Stimulated activated CD8-positive, alpha-beta memory T cell treated with anti-CD3 and anti-CD28 coated beads, Interleukin-4, amount 100 ng/mL, for 1 hour (primary cell): ENCODE measurements at places on chromosomes 4 and X.

DNA sequence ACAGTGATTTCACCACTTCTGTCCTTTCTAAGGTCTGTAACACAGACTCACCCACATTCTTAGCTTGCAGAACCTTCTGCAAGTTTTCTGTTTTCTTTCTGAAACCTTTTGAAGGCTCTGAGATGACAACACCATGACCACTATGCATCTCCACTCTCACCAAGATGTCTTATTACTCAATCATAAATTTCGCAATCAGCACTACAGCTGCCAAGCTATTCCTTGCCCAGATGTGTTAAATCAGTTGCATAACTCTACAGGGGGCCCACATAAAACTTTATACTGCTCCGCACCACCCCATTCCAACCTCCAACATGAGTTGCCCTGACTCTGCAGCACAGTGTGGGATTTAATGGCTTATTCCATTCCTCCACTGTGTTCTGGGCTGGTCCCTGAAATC, 229.9 kb downstream of the COL25A1 start:
- DNase-seq = no peak

GRCh38 chrX:42694260-42694815, 83.6 kb downstream of the PPP1R2C start:
- no peak for DNase-seq

DNA sequence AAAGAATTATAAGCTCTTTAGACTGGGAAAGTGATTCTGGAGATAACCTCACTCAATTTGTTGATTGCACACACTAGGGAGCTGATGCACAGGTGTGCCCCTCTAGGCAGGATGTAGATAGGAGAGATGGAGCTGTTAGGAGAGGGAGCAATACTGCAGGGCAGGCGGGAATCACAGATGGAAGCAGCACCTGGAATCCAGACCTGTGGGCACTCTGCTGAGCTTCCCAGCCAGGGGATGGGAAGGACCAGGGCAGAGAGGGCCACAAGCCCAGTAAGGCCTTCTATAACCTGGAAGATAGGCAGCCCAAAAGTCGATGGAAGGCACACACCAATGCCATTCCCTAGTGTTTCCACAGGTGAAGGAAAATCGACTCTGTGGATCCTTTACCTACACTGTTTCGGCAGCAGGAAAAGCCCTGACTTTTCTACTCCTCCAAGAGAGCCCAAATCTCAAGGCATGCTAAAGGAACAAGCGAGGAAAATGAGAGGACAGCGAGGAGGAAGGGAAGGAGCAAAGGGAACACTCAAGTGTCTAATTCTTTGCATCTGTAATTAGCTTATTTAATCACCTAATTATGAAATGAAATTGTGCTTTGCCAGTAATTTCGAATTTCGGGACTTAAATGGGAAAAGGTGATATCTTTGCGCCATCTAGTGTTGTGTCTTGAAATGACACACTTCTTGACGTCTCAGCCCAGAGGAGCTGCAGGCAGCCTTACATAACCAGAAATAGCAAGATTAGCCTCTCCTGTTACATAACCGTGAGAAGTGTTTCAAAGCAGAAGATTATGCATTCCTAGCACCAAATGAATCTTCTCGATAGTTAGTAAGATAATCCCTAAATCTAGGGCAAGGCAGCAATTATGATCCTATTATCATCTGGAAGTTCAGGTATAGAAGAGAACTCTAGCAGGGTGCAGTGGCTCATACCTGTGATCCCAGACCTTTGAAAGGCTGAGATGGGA, 31.0 kb upstream of the TLR3 start:
- DNase-seq = no peak

- DNase-seq = no peak
Observed at GRCh38 chr4:143199503-143199902, 14.8 kb downstream of the USP38 start.

DNA sequence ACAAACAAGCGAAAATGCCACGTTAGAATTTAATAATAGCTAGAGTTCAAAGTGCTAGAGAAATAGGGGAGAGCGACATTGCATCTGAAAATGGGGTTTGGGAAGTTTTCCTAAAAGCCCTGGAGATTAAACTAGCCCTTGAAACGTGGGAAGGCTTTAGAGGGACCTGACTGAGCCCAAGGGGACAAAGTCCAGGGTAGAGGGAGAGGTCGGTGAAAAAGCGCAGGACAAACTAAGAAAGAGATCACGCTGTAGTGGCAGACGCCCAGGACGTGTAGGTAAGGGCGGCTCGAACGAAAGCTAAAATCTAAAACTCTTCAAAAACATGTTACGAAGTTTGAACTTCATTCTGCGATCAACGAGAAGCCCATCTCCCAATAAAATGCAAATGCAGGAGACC, 1.1 kb upstream of the ATP11C start:
- DNase-seq = no peak

DNA sequence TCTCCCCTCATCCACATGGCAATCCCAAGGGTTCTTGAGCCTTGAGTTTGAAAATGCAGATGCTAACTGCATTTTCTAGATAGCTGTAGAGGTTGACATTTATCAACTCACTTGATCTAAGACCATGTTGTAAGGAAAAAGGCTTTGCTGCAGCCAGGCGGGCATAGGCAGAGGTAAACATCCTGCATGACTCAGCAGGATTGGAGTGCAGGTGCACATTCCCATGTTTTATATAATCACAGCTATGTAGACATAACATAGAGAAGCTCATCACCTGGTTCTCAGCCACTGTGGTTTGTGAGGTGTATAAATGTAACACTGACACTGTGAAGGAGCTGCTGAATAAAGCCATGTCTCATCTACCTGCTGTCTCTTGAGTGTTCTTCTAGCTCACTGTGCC, 62.3 kb upstream of the PDE5A start:
- DNase-seq = no peak

DNA sequence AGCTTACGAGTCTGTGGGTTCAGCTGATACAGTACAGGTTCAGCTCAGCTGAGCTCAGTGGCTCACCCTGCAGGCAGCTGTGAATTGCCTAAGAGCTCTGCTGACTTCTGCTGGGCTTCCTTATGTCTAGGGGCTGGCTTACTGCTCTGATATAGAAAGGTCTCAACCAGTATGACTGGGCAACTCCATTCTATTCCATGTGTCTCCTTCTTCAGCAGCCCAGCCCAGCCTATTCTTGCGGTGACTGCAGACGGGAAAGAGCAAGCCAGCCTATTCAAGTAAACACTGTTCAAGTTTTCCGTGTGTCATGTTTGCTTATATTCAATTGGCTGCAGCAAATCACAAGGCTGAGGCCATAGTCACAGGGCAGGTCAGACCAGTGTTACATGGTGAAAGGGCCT, 615.4 kb upstream of the ZFP42 start:
- DNase-seq = no peak

- DNase-seq = no peak
Observed at GRCh38 chr4:13059019-13059418, 425.1 kb downstream of the RAB28 start.

DNA sequence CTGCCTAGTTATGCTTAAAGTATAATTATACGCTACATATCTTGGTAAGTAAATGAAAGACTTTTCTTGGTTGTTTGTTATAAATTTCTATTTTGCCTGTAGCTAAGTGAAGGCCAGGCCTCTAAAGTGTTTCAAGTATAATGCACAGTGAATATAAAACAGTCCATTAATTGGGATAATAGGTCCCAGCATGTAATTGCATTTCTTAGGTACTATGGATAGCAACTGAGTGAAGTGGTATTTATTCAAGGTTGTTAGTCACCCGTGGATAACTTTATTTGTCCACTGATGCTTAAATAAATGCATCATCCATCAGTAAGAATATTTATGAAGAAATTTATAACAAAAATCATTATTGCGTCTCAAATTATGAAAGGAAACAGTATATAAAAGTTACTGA, 59.1 kb downstream of the TEX13C start:
- no peak for DNase-seq

- no peak for DNase-seq
Observed at GRCh38 chr4:84263415-84263814, 235.7 kb downstream of the NKX6-1 start.

DNA sequence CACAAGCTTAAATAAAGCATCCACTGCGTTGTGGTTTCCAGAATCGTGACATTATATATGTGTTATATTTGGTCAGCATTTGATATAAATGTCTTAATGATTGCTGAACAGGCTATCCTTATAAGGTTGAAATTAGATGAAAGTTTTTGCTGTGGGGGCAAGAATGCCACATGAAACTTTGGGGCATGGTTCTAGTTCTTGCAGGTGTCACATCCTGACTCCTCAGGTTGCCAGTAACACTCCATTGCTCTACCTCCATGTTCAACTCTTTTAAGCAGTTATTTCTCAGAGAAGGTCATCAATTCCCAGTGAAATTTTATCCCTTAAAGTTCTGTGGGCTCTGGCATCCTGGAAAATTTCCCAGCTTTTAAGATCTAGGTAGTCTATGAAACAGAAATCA, 33.7 kb downstream of the NFKB1 start:
- no peak for DNase-seq

GRCh38 chrX:140342410-140342809, 162.5 kb downstream of the SOX3 start:
- DNase-seq = no peak

GRCh38 chrX:119488749-119489148, 20.5 kb downstream of the SLC25A5 start:
- DNase-seq = no peak

GRCh38 chrX:104211187-104211586, 43.5 kb downstream of the ESX1 start:
- no peak for DNase-seq

GRCh38 chr4:157795495-157795894, 377.3 kb downstream of the GASK1B start:
- DNase-seq = no peak

GRCh38 chrX:10352536-10352935, 195.8 kb downstream of the CLCN4 start:
- no peak for DNase-seq

- DNase-seq = no peak
Observed at GRCh38 chr4:34850968-34851367, 1393.3 kb downstream of the ARAP2 start.

- no peak for DNase-seq
Observed at GRCh38 chrX:151771726-151772125, 37.2 kb downstream of the CNGA2 start.

DNA sequence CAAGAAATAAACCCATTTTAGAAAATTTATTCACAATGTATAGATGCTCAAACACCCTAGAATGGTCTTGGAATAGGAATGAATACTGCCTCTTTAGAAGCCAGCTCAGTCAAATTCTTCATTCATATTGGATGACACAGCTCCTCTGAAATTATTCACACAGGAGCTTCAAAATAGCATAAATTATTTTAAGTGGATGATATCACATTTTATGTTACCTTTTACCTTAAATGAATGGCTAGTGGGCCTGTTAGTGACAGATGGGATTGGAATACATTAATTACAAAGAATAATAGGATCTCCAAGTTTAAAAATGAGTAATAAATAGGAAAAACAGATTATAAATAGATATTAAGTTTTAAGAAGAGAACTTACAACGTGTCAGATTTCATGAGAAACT, 184.4 kb downstream of the GABRB1 start:
- DNase-seq = no peak

DNA sequence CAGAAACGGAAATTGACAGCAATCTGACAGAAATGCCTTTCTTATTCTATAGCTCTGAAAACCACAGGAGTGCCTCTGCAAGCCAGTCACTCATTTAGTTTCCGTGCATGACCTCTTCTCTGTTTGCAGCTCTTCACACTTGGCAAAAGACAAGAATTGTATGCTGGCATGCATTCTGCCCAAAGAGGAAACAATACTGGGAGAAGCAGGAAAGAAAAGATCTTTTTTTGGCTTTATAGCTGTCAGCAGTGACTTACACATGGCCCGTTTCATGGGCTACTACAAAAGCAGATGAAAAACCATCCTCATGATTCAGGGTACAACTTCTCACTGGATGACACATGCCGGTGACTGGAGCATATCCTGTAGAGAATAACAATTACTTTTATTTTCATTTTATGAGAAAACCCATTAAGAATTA, 249.4 kb downstream of the ADAMTS3 start:
- DNase-seq = no peak

DNA sequence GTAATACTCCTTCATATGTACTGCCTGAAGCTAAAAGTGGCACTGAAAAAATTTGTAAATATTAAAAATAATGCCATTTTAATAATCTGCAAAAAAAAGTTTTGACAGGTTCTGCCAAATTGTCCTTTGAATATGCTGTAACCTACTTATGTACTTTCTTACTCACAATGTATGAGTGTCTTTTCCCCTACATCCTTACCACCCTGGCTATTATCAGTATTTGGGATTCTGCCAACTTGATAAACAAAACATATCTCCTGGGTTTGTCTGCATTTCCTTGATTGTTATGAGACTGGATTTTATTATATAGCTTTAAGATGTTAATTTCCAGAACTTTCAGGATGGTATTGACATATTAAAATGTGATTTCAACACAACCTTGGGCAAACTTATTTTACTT, 187.9 kb downstream of the CHM start:
- no peak for DNase-seq

DNA sequence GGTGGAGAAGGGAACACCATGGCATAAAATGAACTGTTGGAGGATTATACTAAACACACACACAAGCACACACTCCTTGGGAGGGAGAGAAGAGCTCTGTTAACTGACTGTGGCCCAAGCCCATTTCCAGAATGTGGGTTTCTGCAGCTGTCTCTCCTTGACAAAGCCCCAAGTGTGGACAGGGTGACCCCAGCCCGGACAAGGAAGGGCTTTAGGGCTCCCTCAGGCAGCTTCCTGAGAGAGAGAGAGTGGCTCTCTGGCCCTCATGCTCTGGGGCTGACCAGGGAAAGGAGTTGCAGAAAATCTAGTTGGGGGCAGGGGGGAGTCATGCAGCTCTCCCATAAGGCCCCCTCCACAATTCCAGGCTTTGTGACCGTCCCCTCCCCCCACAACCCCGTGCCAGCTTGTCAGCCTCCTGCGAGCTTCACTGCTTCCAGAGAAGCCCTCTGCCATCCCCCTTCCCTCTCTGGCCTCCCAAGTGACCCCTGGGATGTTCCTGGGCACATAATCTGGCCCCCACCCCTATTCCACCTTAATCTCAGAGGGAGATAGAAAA, 590 bp downstream of the ARHGEF9 start:
- DNase-seq = no peak
